ENCODE measurements at places on chromosomes 7 and 10.

GRCh38 chr7:111138193-111138569 is 47.3 kb downstream of the LRRN3 start:
- no peak for DNase-seq

DNA sequence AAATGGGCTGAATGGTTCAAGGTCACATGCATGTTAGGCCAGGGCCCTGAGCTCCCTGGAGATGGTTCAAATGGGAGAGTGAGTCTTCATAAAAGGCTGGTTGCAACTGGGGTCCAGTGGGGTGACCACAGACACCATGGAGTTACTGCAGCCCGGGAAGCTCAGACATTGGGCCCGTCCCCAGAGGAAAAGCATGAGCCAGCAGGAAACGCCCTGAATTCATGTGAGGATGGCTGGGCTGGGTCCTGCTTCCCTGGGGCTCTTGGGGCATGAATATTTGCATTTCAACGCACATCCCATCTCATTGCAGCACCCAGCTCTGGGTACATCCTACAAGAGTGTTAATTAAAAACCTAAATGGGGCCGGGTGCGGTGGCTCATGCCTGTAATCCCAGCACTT is 549.0 kb downstream of the TCERG1L start:
- DNase-seq: no peak

GRCh38 chr10:83680470-83680891 is 458.8 kb upstream of the GHITM start:
- DNase-seq: no peak

DNA sequence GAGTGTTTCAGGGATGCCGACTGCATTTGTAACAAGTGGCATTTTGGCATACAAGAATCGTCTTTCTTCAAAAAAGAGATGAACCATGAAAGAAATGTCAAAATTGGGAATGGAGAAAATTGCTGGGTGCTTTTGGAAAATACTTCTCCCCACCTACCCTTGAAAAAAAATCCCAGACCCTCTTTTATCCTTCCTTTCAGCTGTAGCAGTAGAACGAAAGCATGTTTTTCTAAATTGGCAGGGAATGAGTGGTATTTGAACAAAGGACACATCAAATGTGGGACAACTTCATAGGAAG is 187.5 kb downstream of the NRP1 start:
- no peak for DNase-seq

DNA sequence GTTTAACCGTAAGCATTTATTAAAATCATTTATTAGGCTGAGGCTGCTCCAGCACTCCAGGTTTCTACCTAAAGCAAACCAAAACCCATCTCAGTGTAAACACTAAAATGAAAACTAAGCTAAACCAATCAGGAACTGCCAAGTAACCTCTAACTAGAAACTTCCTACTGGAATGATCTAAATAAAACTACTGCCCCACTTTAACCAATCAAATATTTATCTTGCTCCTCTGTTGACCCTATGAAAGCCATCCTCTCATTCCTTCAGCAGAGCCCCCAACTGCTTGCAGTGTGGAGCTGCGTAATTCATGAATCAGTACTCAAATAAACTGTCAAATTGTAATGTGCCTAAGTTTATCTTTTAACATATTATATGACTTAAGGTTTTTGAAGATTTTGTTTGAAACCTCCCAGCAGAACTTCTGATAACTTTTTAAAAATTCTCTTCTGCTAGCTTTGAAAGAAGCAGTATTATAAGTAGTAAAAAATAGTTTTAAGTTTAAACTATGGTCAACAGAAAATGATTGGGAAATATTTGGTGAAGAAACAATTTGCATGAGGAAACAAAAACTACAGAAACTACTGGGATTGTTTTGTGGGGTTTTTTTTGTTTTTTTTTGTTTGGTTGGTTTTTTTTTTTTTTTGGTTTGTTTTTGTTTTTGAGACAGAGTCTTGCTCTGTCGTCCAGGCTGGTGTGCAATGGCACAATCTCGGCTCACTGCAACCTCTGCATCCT is 47.4 kb downstream of the GPR37 start:
- DNase-seq: no peak

GRCh38 chr7:94008537-94008936 is 4.4 kb upstream of the BET1 start:
- no peak for DNase-seq

DNA sequence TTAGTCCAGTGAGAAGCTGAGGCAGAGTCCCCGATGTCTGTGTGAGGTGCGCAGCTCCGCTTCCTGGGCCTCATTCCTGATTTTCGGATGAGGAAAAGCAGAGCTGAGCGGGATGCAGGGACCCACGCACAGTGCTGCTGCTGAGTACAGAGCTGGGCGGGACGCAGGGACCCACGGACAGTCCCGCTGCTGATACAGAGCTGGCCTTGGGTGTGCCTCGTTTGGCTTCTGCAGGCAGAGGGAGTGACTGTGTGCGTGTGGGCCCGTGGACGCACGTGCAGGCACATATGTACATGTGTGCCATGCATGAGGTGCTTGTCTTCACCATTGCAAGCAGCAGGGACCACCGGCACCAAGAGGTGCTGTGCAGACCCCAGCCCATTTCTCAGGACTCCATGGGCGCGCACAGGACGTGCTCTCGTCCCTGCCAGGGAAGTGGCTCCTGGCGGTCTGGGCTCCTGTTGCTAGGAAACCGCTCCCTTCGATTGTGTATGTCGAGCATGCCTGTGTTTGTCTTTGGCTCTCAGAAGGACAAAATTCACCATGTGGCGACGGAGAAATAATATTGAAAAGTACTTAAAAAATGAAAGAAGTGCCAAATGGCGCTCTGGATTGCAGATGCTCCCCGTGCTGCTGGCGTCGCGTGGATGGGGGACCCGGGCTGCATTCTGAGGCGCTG is 303.8 kb upstream of the MKI67 start:
- DNase-seq: no peak

DNA sequence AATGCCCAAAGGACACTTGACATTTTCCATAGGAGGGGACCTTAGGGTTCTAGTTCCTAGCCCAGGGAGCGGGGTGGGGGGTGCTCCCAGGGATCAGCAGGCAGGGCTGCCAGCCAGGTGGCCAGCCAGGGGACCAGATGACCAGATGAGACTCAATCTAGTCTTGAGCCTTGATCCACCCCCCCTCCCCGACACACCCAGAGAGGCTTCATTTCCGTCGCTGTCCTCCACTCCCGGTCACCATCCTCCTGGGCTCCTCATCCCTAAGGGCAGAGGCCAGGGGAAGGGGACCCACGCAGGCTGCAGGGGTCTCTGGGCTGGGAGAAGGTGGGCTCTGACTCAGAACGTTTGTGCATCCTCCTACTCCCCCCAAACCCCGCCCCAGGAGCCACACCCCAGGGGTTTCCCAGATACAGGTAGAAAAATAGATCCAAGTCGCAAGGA is 1.0 kb downstream of the STX1A start:
- no peak for DNase-seq

- no peak for DNase-seq
These were observed 90.2 kb downstream of the IPMK start for GRCh38 chr10:58177362-58177947.

- no peak for DNase-seq
These were observed 68.1 kb downstream of the PRTFDC1 start for GRCh38 chr10:24884316-24884715.

DNA sequence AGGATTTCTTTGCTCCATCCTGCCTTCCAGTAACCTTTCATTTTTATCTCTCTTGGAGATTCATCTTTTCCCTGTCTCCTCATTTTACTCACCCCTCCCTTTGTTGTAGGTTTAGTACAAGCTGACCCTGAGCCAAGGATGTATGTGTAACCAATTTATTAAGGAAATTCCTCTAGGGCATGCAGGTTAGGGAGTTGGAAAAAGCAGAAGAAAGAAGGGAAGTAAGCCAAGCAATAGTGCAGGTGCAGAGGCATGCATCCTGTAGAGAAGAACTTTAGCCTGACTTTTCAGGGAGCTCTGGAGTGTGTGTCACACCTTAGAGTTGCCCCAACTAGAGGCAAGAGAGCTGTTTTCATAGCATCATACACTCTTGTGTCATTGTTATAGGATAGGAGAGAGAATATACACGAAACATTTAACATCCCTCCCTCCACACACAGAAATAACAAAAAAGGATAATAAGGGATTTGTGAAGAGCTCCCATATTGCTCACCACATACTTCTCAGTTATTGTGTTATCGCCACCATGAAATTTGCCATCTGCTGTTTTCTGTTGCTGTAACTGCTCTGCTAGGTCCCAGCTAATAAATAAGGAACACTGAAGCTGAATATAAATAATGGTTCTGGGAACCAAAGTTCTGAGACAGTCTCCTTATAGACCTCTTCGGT is 21.8 kb upstream of the SEMA3C start:
- DNase-seq: no peak

DNA sequence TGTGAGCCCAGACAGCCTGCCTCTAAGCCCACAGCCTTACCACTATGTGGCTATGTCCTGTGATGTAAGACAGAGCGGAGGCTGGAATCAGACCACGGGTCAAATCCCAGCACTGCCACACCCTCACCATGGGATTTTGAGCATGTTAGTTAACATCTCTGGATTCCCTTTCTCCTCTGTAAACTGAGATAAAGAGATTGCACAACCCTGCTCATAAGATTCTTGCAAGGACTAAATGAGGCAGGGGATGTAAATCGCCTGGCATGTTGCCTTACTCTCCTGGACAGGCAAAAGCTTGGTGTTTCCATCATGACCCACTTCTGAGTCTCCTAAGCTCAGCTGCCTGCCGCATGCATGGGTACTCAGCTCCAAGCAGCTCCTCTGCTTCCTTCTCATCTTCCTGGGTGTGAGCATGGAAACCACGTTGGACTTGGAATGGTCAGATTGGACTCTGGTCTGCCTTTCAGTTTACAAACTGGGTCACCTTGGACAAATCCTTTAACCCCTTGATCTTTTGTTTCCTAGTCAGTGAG is 41.3 kb upstream of the MTURN start:
- no peak for DNase-seq

- no peak for DNase-seq
These were observed 232.0 kb downstream of the PAXIP1 start for GRCh38 chr7:154770962-154771361.

DNA sequence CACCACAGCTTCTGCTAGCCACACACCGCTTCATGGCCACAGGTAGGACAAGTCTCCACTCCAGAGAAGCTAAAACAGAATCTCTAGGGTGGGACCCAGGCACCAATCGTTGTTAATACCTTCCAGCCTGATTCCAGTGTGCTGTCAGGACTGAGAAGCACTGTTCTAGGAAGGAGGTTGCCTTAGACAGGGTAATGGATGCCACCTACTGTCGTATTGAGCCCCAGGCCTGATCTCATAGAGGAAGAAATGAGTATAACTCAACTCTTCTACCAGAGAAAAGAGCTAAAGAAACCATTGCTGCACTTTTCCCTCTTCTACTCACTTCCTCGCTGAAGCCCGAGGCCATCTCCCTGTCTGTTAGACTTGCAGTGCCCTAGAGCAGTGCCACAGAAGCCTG is 31.8 kb downstream of the CNNM1 start:
- DNase-seq: no peak

GRCh38 chr10:90816466-90816865 is 41.4 kb downstream of the HTR7 start:
- no peak for DNase-seq

DNA sequence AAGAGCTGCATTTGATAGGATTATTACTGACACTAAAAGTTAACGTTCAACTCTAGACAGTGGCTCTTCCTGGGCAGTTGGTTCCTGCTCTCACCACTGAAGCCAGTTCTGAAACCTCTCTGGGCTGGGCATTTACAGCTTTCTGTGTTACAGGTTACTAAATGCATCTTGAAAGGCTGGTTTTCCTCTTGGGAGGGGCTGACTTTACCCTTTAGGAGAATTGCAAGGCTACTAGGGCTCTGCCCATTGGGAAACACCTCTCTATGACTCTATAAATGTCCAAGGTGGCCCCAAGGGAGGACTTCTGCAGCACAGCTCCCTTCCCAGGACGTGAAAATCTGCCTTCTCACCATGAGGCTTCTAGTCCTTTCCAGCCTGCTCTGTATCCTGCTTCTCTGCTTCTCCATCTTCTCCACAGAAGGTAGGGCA is at the start of gene GPR15LG:
GPR15LG (plus strand) TSS at position 301 of the 429 bp plus-strand sequence; CDS start at position 352, 51 bp downstream.
- no peak for DNase-seq

- no peak for DNase-seq
These were observed 369.2 kb upstream of the NRP1 start for GRCh38 chr10:33703501-33704213.

GRCh38 chr7:133763076-133763640 is 364.0 kb upstream of the LRGUK start:
- DNase-seq: no peak

DNA sequence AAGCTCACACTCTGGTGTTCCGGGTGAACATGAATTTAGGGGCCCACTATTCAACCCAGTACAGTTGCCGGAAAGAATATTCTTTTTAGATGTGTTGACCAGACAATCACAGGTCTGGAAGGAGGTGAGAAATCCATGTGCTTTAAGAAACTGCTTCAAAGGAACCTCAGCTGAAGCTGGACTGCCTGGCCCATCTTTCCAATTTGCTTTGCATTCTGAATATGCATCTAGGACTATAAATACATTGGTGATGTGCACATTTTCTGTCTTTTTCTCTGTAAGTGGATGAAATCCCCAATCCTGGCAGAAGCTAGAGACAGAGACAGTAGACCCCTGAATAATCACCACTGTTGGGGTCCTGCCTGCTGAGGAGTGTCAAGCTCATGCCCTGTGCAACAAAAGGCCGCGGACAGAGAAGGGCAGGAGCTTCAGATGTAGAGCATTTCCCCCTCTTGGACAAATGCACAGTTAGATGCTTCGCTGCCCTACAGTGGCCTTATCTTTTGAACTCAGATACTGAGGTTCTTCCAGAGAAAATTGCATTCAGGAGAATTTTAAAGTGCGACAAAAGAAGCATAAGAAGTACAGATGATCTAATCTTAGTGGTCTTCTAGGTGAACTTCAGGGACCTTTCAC is 368.3 kb downstream of the SFMBT2 start:
- DNase-seq: no peak

- DNase-seq: no peak
These were observed 161.6 kb downstream of the PKD1L1 start for GRCh38 chr7:47786557-47787248.

DNA sequence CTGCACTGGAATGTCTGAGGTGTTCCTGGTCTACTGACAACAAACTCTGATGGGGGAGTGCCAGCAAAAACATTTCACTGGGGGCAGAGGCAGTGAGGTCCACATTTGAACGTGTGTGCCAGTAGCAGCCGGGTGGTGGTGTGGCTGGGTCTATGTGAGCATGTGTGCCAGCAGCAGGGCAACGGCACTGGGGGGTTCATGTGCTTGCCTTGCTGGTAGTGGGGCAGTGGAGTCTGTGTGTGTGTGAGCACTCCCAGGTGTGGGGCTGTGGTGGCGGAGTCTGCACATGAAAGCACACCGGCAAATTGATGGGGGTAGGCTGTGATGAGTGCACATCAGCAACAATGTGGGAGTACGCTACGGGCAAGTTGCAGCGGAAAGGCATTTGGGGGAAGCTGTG is 49.4 kb upstream of the SORCS1 start:
- DNase-seq: no peak

Measured in stimulated activated CD4-positive, alpha-beta T cell treated with anti-CD3 and anti-CD28 coated beads, TNF-alpha, amount 100 ng/mL, for 1 hour (primary cell).